ENCODE measurements at places on chromosomes 2 and 18.
A peak's percentile ranks its signal among the peaks of the same experiment; 100 is the strongest.

DNA sequence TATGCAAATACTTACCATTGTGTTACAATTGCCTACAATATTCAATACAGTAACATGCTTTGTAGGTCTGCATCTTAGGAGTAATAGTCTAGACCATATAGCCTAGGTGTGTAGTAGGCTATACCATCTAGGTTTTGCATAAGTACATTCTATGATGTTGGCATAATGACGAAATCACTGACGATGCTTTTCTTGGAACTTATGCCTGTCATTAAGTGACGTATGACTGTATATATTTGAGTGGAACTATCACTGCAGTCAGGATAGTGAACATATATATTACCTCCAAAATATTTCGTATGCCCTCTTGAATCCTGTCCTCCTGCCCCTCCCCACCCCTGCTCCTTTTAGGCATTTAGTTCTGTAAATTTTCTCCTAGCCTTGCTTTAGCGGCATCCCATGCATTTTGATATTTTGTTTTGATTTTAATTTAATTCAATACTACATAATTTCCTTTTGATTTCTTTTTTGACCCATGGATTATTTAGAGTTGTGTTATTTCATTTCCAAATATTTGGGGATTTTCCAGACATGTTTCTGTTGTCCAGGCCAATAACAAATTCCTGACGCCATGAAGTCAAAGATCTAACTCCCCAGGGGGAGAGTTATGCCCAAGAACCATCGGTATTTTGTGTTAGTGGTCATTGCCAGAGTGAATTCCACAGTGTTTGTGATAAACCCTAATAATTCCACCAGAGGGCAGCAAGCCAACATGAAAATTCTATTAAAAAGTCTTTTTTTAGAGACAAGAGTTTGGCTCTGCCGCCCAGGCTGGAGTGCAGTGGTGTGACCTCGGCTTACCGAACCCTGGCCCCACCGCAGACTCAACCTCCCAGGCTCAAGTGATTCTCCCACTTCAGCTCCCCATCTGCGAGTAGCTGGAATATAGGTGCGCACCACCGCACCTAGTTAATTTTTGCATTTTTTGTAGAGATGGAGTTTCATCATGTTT, 24.2 kb upstream of the CASP8 start:
- DNase-seq: no peak

DNA sequence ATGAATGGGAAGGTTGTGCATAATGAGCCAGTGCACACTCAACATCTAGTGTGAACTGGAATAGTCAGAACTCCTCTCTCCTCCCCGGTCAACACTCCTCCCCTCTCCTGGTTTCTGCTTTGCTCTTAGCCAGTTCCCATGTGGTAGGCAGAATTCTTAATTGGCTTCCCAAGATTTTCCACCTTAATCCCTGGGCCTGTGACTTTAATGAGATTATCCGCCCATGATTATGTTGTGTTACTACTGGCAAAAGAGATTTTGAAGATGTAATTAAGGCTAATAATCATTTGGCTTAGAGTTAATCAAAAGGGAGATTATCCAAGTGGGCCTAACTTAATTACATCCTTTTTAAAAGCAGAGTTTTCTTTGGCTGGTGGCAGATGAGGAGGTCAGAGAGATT, 34.2 kb upstream of the REV1 start:
- peak; percentile 74 for DNase-seq

DNA sequence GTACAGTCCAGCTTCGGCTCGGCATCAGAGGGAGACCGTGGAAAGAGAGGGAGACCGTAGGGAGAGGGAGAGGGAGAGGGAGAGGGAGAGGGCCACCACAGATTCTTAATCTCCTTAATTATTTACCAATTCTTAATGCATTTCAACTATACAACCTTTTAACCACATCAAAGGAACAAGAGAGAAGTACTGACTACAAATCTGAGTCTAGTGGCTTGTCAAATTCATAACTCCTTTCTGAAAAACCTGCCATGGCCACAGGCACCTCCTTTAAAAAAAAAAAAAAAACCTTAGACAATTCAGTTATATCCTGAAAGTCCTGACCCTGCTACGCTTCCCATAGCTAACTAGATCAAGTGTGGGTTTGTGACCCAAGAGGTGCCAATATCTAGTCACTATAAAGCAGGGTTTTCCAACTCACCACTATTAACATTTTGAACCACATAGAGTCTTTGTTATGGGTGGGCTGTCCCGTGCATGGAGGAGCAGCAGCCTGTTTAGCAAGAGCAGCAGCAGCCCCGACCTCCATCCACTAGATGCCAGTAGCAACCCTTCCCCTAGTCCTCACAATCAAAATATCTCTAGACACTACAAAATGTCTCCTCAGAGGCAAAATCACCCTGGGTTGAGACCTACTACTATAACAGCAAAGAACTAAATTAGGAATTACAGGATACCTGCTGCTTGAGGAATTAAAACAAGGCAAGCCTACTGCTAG, 6.8 kb downstream of the ESCO1 start:
- DNase-seq: no peak

DNA sequence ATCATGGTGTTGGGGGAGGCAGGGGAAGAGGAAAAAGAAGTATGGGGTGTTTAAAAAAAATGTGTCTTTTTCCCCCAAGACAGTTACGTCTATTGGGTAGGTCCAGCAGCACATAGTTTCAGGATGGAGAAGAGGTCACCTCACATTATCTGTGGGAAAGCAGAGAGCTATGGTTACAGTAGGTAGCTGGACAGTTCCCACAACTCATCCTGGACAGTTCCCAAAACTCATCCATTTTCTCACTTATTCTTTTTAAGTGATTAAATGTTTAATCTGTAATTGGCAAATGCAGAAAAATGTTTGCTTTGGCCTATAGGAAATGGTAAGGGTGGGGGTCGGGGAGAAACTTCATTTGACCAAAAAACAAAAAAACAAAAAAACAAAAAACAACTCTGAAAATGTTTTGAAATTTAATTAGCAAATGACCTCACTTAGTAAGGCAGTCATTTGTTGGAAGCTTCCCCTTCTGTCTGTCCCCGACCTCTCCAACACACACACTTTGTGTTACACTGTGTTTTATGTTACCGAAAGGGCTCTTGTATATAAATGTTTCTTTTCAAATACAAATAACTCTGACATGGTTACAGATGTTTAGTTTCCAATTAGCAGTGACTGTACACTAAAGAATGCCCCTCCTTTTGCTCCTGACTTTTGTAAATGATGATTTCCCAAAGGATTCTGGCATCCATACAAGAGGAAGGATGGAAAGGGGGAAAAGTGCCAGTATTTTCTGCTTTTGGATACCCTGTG, 173.3 kb upstream of the ZFP36L2 start:
- no peak for DNase-seq

- DNase-seq: no peak
Measured at GRCh38 chr18:71832946-71833617, 711.1 kb downstream of the CBLN2 start.

- no peak for DNase-seq
Measured at GRCh38 chr2:181462033-181462432, 4.8 kb downstream of the ITGA4 start.

DNA sequence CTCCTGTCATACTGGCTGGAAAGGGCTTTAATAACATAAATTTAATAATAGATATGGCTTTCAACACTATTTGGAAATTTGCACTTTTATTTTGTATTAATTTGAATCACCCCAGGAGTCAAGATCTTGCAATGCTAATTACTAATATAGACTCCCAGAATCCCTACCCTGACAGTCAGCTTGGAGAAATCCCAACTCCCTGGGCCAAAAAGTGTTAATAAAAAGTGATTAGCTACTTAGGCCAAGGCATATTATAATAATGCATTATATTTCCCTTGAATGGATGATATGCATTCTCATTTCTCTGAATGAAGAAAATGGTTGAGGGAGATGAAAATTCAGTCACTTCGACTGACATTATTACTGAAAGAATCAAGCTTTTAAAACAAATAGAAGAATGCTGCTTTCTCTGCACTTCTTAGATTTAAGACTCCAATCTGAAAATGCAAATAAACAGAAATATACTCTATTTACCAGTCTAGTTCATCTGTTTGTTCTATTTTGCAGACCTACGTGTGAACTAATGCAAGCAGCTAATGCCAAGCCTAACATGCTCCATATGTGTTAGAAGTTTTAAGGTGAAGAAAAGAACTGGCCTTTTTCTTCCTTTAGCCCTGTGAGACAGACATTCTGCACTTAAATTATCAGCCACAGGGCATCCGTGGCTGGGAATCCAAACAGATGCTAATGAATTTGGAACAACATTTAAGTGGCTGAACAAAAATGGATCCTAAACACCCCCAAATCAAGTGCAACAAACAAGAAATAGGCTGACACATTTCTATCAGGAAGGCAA, 33.9 kb upstream of the INSIG2 start:
- DNase-seq: no peak

DNA sequence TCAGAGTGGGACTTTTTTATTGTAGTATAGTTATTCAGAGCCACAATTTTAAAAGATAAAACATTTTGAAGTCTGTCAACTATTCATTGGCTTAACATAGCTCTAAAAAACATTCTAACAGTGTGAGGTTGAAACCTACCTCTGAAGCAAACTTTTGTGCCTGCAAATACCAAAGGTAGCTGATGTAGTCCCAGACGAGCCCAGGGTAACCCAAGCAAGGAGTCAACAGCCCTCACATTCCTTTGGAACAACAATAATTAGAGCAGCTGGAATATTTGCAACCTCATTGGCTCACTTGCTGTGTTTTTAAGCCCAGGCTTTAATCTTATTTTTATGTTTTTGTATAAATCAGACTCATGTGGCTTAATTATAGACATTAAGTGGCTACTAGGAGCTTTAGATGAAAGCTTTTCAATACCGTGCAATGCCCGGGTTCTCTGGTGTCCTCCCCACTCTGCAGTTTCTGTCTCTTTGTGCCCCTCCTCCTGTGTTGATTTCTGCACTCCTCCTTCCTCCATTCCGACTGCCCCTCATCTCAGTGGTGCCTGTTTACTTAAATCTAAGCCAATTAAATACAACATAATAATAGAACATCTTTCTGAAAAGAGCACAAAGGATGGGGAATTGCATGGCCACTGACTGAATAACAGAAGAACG, 157.9 kb upstream of the UNC80 start:
- DNase-seq: peak; percentile 44

- no peak for DNase-seq
Measured at GRCh38 chr18:45071956-45072355, 391.3 kb downstream of the SETBP1 start.

GRCh38 chr2:19461504-19462255, 103.3 kb upstream of the OSR1 start:
- DNase-seq: no peak

DNA sequence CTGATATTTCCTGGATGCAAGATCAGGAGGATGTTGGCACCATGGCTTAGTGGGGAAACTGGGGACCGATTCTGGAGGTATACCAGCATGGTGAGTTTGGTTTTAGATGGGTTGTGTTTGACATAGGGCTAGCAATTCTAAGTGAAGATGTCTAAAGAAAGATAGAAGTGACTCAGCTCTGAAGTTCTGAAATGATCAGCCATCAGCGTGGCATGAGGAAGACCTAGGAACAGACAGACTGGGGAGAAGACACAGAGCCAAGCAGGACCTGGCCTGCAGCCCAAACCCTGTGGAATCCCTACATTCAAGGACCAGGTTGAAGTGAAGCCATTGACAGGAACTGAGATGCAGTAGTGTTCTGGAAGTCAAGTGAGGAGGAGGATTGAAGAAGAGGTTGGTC, 39.8 kb downstream of the HRH4 start:
- DNase-seq: no peak

DNA sequence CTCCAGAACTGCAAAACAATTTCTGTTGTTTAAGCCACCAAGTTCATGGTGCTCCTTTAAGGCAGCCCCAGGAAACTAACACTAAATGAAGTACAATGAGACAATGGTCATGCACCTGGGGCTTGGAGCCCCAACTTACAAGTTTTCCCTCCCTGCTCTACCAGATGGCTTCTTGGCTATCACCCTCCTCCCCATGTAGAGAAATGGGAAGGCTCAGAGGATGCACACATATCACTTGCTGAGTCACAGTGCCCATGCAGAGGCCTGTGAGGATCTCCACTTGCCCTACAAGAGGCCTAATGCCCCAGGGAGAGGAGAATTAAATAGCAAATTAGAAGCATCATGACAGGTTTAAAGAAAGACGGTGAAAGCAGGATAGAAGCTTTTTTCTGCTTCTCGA, 270.9 kb downstream of the TTC32 start:
- DNase-seq: no peak

DNA sequence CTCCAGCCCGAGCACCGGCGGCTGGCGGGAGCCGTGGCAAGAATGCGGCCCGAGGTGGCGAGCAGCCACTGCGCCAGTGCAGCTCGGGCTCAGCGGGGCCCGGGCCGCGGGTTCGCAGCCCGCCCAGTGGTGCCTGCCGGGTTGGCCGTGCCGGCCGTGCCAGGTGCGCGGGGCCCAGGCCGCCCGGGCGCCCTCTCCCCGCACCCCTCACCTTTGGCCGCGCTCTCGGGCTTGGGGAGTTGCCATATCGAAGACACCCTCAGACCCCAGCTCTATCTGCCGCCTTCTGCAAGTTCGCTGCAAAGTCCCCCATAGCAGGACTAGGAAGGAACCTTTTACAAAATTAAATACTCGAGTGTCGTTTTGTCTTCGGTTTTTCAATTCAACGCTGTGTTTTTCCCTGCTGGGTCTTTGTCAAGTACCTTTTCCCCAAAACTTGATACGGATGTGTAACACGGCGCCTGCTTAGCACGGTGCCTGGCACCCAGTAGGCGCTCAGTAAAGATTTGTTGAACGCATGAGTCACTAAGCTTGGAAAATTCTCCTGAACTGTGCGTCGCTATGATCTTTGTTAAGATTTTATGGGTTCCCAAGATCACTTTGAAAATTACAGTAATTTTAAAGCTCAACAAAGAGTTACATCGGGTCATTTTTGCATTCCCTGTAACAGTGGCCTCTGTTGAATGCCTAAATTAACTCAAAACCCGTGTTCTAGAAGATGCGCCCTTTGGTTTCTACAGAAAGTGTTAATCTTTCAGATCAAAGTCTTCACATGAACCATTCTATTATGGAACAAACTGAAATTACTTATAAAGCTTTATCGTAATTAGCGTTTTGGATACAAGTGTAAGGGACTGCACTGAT, 750 bp downstream of the STRADB start:
- peak; percentile 36 for DNase-seq

- no peak for DNase-seq
Measured at GRCh38 chr2:183347969-183348368, 223.7 kb downstream of the NUP35 start.

GRCh38 chr2:200509235-200509611, 645 bp downstream of the KCTD18 start:
- no peak for DNase-seq

- DNase-seq: peak; percentile 23
Measured at GRCh38 chr2:19812166-19812565, 89.6 kb downstream of the TTC32 start.

GRCh38 chr18:1751249-1751648, 820.1 kb downstream of the METTL4 start:
- DNase-seq: no peak

- DNase-seq: no peak
Measured at GRCh38 chr2:161044921-161045320, 115.3 kb upstream of the TANK start.
